Fibroblast of lung (primary cell): ENCODE measurements at places on chromosomes 3 and 15. TPM values are rescaled to one million over a fixed set of nuclear protein-coding genes. Genes with fewer than 3 reads are reported as not detected.

SLC12A1 gene
- not detected in 2 replicates for total RNA-seq

RBPMS2 gene
- under 0.01 TPM in 1 of 2 replicates, not detected in the other for total RNA-seq

ADIPOQ gene
- total RNA-seq, result not detected in 2 replicates

ITIH4 gene
- total RNA-seq, result 2.6 TPM in 2 replicates

DNA sequence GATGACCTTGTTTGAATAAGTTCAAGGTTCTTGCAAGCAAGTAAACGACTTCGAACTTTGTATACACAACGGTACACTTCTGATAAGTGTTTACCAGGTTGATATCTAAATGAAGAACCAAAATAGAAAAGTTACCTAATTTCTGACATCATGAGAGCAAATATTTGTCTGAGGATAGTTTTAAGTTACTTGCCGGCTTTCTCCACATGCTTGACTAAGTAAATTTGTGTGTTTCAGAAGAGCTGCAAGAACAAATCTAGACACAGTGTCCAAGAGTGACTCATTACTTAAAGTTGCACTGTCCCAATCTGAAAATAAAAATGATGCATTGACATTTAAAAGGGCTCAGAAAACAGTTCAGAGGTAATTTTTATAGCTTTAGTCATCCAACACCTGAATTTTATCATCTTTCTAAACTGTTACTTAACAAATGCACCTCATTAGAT lies 115.1 kb downstream of the HERC1 start:
- peak; percentile 89 for DNase-seq

DNA sequence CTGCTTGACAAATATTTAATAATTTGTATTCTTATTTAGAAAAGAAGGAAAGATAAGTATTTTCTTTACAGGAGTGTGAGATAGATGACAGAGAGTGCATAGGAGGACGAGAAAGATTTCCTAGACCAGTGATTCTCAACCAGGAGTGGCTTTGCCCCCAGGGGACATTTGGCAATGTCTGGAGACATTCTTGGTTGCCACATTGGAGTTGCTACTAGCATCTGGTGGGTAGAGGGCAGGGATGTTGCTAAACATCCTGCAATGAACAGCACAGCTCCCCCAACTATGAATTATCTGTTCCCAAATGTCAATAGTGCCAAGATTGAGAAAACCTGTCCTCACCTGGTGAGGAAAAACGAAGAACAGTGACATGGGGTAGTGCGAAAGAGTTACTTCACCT lies 30.8 kb upstream of the MINAR1 start:
- no peak for DNase-seq

GRCh38 chr3:138846262-138846791 lies 11.6 kb upstream of the PIK3CB start:
- no peak for DNase-seq

GRCh38 chr3:40292637-40293349 lies 16.7 kb upstream of the EIF1B start:
- DNase-seq, result no peak

GRCh38 chr3:169666376-169667165 lies 3.1 kb upstream of the MECOM start:
- DNase-seq, result no peak
